ENCODE measurements at places on chromosomes 3 and 15. TPM values are rescaled to one million over a fixed set of nuclear protein-coding genes. Genes with fewer than 3 reads are reported as not detected.
A peak's percentile ranks its signal among the peaks of the same experiment; 100 is the strongest.

DNA sequence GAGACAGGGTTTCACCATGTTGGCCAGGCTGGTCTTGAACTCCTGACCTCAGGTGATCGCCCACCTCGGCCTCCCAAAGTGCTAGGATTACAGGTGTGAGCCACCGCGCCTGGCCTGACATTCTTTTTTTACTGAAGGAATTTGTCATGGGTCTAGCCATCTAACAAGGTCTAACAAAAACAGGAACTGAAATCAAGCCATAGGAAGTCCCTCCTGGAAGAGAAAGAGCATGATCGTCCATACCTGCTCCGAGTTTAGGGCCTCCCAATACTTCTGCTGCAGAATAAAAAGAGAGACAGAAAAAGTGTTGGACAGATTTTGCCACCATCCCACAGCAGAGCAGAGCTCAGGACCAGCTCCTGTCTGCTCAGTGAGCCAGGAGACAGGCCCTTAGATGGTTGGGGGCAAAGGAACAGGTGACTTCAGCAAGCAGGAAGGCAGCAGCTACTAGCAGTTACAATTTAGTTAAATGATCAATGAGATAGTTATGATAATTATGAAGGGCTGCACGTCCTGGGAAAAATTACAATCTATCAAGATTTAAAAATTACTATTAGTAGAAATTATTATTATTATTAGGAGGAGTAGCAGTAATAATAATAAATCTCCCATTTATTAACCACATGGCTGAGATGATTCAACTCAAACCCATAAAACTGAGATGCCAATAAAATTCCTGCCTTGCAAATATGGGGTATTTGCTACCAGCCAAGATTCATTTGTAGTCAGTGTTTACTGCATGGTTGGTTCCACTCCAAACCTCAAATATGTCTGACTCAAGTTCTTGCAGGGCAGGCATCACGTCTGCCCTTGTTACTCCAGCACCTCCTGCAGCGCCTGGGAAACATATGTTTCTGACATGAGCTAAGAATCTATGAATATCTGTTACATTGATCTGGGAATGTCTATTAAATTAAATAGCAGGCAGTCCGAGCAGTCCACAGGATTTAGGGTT is 40.1 kb downstream of the TMEM44 start:
- no peak overlapping the region for H3K4me3 ChIP-seq
- no peak overlapping the region for H3K27ac ChIP-seq
- no peak for DNase-seq
- no peaks in the 10 kb centered on the region for H3K27me3 ChIP-seq
- peaks cover 3% of the 10 kb centered on the region for H3K4me1 ChIP-seq
- H3K36me3 ChIP-seq: no peaks in the 10 kb centered on the region

- no peaks in the 10 kb centered on the region for H3K36me3 ChIP-seq
- H3K27ac ChIP-seq: no peak overlapping the region
- H3K4me1 ChIP-seq: peaks cover 15% of the 10 kb centered on the region
- no peak for DNase-seq
- peak overlapping the region; percentile 42 for H3K4me3 ChIP-seq
Observed at GRCh38 chr15:70092464-70093027, 5.2 kb downstream of the TLE3 start.

DNA sequence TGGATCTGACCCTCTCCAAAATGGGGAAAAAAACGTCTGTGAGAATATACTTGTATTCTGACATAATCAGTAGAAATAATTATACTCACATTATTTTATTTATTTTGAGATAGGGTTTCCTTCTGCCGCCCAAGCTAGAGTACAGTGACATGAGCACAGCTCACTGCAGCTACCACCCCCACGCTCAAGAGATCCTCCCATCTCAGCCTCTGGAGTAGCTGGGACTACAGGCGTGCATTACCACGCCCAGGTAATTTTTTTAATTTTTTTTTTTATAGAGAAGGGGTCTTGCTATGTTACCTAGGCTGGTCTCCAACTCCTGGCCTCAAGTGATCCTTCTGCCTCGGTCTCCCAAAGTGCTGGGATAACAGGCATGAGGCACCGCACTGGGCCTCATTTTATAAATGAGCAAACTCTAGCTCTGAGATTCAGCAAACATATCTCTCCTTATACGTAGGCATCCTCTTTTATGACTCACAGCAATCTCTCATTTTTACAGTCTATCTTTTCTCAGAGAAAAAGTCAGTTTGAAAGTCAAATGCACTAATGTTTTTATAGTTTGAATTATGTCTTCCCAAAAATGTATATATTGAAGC is 989 bp upstream of the VGLL3 start:
- no peak for DNase-seq
- no peaks in the 10 kb centered on the region for H3K4me1 ChIP-seq

- DNase-seq: no peak
- H3K36me3 ChIP-seq: no peaks in the 10 kb centered on the region
- no peak overlapping the region for H3K27ac ChIP-seq
Observed at GRCh38 chr3:193333229-193333628, 45.3 kb downstream of the ATP13A5 start.

DNA sequence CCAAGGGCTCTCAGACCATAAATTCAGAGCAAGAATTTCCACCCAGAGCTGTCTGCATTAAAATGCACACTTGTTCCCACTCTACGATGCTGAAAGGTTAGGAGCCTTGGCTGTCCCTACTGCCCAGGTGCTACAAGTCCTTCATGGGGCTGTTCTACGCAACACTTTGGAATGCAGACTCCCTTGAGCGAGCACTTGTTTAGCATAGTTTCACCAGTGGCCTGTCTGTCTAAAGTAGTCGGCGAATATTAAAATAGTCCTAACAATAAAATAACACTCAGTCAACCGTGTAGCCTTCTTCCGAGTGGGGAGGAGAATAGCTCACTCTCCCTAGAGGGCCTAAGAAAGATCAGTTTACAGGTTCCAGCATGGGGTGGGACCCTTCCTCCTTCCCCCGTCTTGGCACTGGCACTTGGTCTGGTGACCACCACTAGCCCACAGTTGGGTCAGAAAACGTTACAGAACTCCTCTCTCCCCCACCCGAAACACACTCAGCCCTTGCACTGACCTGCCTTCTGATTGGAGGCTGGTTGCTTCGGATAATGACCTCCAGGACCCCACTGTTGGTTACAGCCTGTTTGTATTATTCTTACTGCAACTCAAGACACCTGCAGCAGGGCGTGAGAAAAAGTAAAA is at the start of gene CLDN16:
Gene CLDN16 (plus strand): TSS at position 586 of the 636 bp plus-strand sequence. CDS start 167 bp downstream, outside the sequence.
- H3K4me3 ChIP-seq: no peak within 1 kb of the TSS
- no peak for DNase-seq
- no peaks in the 10 kb centered on the region for H3K36me3 ChIP-seq
- H3K27me3 ChIP-seq: no peaks in the 10 kb centered on the region
- H3K27ac ChIP-seq: no peak within 1 kb of the TSS

KAT2B gene
- 14.3 TPM for total RNA-seq

COPB2 gene
- total RNA-seq: 93.6 TPM
